Activated CD4-positive, alpha-beta memory T cell treated with anti-CD3 and anti-CD28 coated beads for 36 hours (primary cell): ENCODE measurements at places on chromosomes 7 and 10.

DNA sequence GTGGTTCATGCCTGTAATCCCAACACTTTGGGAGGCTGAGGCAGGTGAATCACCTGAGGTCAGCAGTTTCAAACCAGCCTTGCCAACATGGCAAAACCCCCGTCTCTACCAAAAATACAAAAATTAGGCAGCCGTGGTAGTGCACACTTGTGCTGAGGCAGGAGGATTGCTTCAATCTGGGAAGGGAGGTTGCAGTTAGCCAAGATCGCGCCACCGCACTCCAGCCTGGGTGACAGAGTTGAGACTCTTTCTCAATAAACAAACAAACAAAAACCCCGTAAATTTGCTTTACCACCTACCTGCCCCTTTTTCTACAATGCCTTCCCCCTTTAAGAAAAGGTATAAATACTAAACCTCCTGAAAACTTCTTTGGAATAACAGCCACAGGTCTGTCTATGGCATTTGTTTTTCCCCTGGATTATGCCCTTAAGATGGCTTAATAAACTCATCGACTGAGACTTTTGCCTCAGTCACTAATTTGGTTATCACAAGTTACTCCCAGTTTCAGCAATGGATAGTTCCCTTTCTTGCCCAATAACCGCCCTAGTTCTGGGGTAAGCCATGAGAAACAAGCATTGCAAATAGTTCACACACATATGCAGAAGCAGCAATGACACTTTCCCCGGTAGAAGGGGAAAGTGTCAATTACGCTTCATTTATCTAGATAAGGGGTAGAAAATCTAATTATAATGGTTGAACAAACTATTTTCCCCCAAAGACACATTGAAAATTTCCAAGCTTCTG lies 52.8 kb upstream of the SVIL start:
- no peaks in the 10 kb centered on the region for H3K27me3 ChIP-seq
- DNase-seq, result no peak
- H3K4me1 ChIP-seq, result peaks cover 48% of the 10 kb centered on the region
- H3K27ac ChIP-seq, result no peak overlapping the region

- no peaks in the 10 kb centered on the region for H3K36me3 ChIP-seq
- DNase-seq, result no peak
- no peak overlapping the region for H3K4me3 ChIP-seq
- H3K27me3 ChIP-seq, result no peaks in the 10 kb centered on the region
These were observed 14.2 kb upstream of the POR start for GRCh38 chr7:75900617-75901315.

DNA sequence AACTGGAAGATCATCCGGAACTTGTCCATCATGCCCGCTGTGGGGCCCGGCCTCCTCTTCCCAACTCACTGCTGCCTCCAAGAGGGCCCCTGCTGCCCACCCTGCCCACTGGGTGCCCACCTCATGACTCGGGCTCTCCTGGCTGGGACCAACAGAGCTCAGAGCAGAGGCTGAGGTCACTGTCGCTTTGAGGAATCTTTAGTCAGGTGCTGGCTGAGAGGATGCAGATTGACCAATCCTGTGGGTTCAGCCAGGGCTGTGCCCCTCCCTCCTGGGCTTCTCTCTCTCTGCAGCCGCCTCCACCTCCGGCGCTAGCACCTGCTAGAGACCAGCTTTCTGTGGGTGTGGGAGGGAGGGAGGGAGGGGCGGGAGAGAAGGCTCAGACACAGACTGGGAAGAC lies at the start of gene CALHM1:
Gene CALHM1, minus strand, starts transcription at position 181 of the 400 bp plus-strand sequence. Its CDS starts 149 bp downstream, at position 32.
- DNase-seq, result peak; percentile 31
- H3K27me3 ChIP-seq, result no peaks in the 10 kb centered on the region
- H3K27ac ChIP-seq, result no peak within 1 kb of the TSS
- H3K4me3 ChIP-seq, result no peak within 1 kb of the TSS

- no peaks in the 10 kb centered on the region for H3K27me3 ChIP-seq
- no peak for DNase-seq
- H3K4me3 ChIP-seq, result no peak overlapping the region
- H3K27ac ChIP-seq, result peak overlapping the region; percentile 43
- H3K36me3 ChIP-seq, result peaks cover 13% of the 10 kb centered on the region
- H3K4me1 ChIP-seq, result peaks cover 25% of the 10 kb centered on the region
These were observed 67.3 kb downstream of the GLCCI1 start for GRCh38 chr7:8035647-8036518.

DNA sequence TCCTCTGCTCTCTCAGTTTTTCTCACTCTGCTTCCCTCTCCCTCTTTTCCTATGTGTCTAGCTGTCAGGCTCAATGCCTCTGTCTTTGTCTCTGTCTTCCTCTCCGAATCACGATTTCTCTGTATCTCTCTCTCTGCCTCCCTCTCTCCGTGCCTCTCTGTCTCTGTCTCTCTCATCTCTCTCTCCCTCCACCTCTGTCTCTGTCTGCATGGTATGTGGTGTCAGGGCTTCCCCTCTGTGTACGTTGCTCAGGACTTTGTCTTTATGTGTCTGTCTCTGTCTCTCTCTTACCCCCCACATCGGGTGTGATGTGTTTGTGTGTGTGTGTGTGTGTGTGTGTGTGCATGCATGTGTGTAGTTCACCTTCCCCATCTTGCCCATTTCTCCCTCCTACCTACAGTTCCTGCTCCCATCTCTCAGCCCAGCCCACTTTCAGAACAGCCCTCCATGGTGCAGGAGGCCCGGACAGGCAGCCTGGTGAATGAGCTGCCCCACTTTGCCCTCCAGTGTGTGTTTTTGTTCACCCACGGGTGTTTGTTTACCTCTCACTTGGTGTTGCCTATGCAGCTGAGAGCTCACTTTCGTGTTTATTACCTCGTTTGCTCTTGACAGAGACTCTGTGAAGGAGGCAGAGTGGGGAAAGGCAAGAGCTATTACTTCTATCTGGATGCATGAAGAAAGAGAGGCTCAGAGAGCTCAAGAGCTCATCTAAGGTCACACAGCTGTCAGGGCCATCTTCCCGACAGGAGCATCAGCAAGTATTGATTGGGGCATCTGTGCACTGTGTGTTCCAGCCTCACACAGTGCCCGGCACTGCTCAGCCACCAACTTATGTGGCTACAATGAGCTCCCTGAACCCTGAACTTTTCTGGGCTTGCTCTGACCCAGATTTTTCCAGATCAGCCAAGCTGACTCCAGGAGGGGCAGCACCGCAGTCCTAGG lies 163.5 kb upstream of the ZMIZ1 start:
- no peaks in the 10 kb centered on the region for H3K4me1 ChIP-seq
- no peak overlapping the region for H3K4me3 ChIP-seq

DNA sequence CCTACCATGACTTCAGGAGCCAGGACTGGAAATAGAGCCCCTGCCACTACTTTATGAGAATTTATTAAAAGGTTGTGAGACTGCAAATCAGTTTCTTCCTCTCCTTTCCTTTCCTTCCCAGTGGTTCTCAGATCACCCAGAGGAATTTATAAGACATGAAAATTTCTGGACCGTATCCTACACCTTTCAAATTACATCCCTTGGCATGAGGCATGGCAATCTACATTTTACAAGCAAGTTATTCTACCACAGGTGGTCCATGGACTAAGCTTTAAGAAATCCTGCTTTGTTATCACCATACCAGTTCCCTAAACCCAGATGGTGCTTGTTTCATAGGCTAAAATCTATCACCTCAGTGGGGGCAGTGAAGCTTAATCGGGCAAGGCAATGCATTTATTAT lies 66.5 kb downstream of the TPK1 start:
- H3K27me3 ChIP-seq, result no peaks in the 10 kb centered on the region
- H3K27ac ChIP-seq, result no peak overlapping the region
- DNase-seq, result no peak
- peaks cover 7% of the 10 kb centered on the region for H3K4me1 ChIP-seq

GRCh38 chr7:124754576-124755268 lies 10.9 kb downstream of the GPR37 start:
- peaks cover 15% of the 10 kb centered on the region for H3K27me3 ChIP-seq
- H3K36me3 ChIP-seq, result no peaks in the 10 kb centered on the region
- no peak for DNase-seq
- H3K4me3 ChIP-seq, result no peak overlapping the region
- H3K27ac ChIP-seq, result no peak overlapping the region
